Placental epithelial cell (primary cell): ENCODE measurements at places on chromosomes 4 and X. TPM values are rescaled to one million over a fixed set of nuclear protein-coding genes. Genes with fewer than 3 reads are reported as not detected.

The SLC2A9 gene
- total RNA-seq, result 0.22 and 0.39 TPM in 2 replicates

The MID1 gene
- 22.8 and 52.3 TPM in 2 replicates for total RNA-seq

The PAGE5 gene
- not detected in 2 replicates for total RNA-seq

The MAGEA2 gene
- total RNA-seq, result not detected in 2 replicates

The LIN54 gene
- 11.0 and 13.0 TPM in 2 replicates for total RNA-seq

The CXCL10 gene
- total RNA-seq, result not detected in 2 replicates

The TEX13C gene
- not detected in 2 replicates for total RNA-seq

The RGN gene
- total RNA-seq, result 0.79 TPM in 1 of 2 replicates, not detected in the other

The ARMCX1 gene
- 56.1 and 101 TPM in 2 replicates for total RNA-seq

The NDP gene
- not detected in 2 replicates for total RNA-seq

The NPY2R gene
- not detected in 2 replicates for total RNA-seq

The CSN1S1 gene
- not detected in 2 replicates for total RNA-seq

The ZNF185 gene
- 36.5 and 76.3 TPM in 2 replicates for total RNA-seq

The NOP14 gene
- total RNA-seq, result 14.1 and 18.2 TPM in 2 replicates

The TIMM8A gene
- total RNA-seq, result 2.8 and 3.9 TPM in 2 replicates

The ZDHHC15 gene
- not detected in 2 replicates for total RNA-seq

The DRP2 gene
- total RNA-seq, result under 0.01 and 0.11 TPM in 2 replicates

The STBD1 gene
- total RNA-seq, result 2.7 and 2.9 TPM in 2 replicates

The ART3 gene
- not detected in 2 replicates for total RNA-seq

The FOXP3 gene
- 0.54 TPM in 1 of 2 replicates, not detected in the other for total RNA-seq

The SLC9A6 gene
- 16.9 and 21.9 TPM in 2 replicates for total RNA-seq

The FGF5 gene
- total RNA-seq, result under 0.01 TPM in 1 of 2 replicates, not detected in the other

The PJA1 gene
- 23.9 and 27.0 TPM in 2 replicates for total RNA-seq

The SLC4A4 gene
- total RNA-seq, result 0.11 and 0.39 TPM in 2 replicates

The MBTPS2 gene
- total RNA-seq, result 5.1 and 8.8 TPM in 2 replicates
